ENCODE measurements at places on chromosomes 7 and 10.
A peak's percentile ranks its signal among the peaks of the same experiment; 100 is the strongest.

DNA sequence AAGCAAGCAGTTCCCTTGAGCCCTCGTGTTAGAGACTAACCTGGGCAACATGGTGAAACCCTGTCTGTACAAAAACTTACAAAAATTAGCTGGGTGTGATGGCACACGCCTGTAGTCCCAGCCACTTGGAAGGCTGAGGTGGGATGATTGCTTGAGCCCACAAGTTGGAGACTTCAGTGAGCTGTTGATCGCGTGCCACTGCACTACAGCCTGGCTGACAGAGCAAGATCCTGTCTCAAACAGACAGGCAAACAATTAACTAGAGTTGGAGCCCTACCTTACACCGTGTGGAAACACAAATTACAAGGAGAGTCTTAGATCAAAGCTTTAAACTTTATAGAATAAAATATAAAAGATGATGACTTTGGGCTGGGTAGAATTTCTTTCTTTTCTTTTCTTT, 219.5 kb downstream of the CUX1 start:
- DNase-seq = no peak

DNA sequence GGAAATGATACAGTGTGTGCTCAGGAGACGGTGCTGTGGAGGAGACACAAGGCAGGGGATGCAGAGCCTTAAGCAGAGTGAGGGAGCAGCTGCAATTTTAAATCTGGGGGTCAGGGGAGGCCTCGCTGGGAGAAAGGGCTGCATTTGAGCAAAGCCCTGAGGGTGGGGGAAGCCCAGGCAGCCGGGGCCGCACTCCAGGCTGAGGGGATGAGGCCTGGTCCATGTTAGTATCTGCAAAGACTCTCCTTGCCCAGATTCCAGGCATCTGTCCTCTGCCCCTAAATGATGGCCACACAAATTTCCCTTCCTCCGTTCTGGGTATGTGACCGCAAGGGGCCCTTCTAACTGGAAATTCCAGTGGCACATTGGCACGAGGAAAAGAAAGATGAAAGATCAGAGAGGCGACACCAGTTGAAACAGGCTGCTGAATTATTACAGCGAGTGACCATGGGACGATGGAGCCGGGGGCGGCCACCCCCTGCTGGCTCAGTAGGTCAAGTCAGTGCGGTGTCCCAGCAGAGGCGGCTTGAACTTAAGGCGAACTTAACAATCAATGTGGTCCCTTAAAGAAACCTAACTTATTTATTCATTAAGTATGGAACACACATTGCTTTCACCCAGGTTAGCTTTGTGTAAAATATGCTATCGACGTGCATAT, 62.3 kb upstream of the KAT6B start:
- DNase-seq = no peak

- peak; percentile 85 for DNase-seq
Observed at GRCh38 chr10:52313933-52314821, at the start of gene DKK1. DKK1 (plus strand) TSS chr10:52314281; CDS start chr10:52314435, 154 bp downstream.

GRCh38 chr10:79460687-79461086, 15.3 kb upstream of the ZCCHC24 start:
- DNase-seq = no peak

DNA sequence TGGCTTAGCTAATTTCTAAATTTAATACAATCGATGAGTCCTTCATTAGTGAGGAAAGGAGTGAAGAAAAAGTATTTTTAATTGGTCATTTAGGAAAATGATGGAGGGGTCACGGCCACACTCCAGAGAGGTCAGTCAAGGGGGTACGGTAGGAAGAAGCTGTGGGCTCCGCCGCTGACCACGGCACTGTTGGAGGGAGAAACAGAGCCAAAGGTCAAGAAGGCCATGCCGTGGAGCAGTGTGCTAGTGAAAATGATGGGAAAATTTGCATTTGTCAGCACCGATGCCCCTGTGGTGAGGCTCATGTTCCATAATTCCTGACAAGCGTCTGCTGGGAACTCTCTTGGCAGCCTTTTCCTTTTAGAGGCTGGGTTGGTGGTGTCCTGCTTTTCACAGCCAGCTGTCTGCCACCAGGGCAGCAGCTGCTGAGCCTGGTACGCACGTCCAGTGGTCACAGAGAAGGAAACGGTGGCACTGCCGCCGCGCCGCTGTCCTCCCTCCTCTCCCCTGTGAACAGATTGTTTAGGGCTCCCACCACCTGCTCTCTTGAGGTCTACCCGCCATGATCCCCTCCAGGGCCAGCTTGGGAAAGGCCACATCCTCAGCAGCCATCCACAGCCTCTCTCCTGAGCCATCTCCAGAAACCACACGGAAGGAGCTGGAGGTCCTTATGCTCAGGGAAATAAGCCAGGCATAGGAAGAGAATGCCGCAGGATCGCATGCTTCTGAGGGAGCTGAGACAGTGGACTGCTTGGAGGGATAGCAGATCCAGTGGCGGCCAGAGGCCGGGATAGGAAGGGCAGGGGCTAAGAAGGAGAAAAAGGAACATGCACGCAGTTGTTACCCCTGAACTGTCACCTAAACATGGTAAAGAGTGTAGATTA, 263.7 kb upstream of the PPP2R2D start:
- no peak for DNase-seq

Measured in MM.1S (cell line).